ENCODE measurements at places on chromosomes 16 and 17.
A peak's percentile ranks its signal among the peaks of the same experiment; 100 is the strongest.

DNA sequence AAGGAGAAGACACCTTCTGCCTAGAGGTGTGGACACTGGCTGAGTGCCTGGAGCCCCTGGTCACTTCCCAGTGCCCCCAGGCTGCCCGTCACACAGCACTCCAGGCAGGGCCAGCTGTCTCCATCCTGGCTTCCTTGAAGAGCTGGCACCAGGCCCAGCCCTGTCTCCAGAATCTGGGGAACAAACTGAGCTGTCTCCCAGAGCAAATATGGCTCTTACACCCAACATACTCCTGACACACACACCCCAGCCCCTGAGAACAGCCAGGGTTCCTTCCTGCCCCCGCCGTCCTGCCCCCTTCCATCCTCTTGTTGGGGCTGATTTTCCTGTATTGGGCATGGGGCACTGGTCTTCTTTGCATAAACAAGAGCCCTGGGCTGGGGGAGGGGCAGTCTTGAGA, 9.1 kb downstream of the NHERF1 start:
- DNase-seq = no peak

DNA sequence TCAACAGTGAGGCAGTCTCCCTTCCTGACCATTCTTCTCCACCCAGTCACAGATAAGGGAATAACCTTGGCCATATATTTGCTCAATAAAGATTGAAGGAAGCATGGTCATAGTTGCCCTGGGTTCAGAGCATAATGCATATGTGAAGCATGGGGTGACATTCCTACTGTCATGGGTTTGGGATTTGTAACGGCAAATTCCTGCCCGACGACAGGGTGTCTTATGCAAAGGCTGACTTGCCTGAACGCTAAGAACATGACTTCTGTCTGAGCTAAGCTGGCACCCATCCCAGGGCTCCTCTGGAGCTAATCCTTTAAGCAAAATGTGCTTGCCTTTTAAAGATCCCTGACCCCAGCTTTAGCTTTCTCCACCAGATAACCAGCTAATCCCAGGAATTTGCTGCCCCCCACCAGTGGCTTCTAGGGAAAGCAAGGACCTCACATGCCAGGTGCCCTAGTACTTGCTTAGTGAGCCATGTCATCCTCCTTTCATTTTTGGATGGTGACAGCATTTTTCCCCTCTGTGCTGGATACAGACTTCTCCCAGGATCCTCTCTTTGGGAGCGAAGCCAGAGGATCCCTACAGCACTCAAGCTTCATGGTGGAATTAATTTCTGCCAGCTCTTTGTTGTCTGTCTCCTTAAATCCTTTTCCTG, 11.7 kb downstream of the SLC7A6OS start:
- no peak for DNase-seq

DNA sequence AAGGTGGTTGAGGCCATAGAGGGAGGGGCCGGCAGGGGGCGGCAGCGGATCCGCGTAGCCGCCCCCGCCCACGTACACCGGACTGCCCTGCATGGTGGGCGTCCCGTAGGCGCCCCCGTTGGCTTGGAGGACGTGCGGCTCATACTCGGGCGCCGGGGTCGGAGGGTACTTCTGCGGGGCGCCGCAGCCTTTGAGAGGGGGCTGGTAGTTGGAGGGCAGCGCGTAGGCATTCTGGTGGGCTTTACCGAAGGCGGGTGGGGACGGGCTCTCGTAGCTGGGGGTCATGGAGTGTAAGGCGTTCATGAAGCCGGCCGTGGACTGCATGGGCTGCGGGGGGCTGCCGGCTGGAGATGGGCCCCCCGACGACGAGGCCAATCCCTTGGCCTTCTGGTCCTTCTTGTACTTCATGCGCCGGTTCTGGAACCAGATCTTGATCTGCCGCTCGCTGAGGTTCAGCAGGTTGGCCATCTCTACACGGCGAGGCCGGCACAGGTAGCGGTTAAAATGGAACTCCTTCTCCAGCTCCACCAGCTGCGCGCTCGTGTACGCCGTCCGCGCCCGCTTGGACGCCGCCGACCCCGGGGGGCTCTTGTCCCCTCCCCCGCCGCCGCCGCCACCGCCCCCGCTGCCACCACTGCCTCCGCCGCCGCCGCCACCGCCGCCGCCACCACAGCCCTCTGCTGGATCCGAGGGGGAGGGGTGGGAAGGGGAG, 5.7 kb upstream of the HOXB2 start:
- DNase-seq = peak; percentile 75

- DNase-seq = peak; percentile 46
Measured at GRCh38 chr16:69131167-69131838, 1.1 kb downstream of the CHTF8 start.

DNA sequence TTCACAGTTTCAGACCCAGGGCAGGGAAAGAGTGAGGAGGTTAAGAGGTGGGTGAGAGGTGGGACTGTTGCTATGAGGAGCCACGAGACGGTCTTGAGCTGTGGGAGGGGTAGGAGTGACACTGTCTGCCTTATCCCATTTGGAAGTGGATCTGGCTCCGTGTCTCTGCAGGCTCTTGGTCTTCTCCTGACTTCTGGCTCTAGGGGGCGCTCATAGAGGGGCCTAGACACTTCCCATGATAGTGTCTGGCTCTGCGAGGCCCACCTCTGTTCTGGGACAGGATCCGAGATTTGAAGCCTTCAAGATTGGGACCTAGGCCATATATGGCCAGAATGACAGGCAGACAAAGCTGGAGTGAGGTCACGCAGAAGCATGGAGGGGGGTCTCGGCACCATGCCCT, 204.5 kb downstream of the GSG1L start:
- peak; percentile 70 for DNase-seq

- no peak for DNase-seq
Measured at GRCh38 chr17:59848778-59849177, 44.0 kb downstream of the TUBD1 start.

GRCh38 chr16:12060751-12061150, 84.2 kb downstream of the SNX29 start:
- no peak for DNase-seq

DNA sequence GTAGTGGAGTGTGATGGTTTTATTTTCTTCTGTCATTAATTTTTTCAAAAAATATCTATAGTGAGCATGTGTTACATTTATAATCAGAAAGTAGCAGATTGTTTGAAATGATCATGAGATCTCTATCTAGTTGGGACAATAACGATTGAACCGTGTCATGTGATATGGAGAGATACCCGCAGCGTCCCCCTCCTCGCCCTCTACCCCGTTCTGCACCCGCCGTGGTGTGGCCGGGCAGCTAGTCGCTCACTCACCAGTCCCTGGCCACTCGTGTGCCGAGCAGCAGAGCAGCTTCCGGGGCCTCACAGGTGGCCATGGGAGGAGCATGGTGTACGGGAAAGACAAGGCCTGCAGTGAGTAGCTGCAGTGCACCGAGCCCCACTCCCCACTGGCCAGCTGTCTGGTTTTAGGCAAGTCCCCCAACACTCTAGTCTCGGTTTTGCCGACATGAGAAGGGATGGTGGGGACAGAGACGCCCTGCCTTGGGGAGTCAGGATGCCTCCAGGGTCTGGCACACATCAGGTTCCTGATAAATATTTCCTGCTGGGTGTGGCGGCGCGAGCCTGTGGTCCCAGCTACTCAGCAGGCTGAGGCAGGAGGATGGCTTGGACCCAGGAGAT, 15.3 kb downstream of the MLYCD start:
- no peak for DNase-seq

All from H9 (cell line).